Endodermal cell (in vitro differentiated cells): ENCODE measurements at places on chromosomes 6 and 20. TPM values are rescaled to one million over a fixed set of nuclear protein-coding genes. Genes with fewer than 3 reads are reported as not detected.

DNA sequence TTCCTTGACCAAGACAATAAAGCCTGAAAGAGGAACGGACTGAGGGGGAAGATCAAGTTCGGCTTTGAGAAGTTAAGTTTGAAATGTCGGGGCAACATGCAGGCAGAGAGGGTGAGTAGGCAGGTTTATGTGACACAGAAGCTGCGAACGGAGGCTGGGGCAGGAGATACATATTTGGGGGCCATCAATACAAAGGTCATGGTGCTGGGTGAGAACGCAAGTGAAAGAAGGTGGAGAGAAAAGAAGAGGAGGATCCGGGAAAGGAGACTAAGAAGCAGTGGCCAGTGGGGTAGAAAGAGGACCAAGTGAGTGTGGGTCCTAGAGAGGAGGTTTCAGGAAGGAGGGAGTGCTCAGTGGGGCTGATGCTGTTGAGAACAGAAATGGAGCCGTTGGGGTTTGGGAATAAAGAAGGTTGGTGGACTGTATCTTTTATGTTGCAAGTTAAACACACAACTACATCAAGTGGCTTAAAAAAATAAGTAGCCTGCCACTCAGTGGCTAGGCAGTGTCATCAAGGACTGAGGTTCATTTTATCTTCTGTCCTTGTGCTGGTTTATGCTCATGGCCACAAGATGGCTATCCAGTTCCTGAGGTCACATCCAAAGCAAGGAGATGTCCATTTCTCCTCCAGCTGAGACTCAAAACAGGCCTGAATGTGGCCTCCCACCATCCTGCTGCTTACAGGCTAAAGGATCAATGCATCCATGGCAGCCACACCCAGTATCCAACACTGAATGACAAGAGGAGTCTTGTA lies 1.7 kb upstream of the BLCAP start:
- peaks cover 10% of the 10 kb centered on the region for H3K36me3 ChIP-seq
- no peak overlapping the region for H3K27ac ChIP-seq
- H3K4me1 ChIP-seq, result no peaks in the 10 kb centered on the region
- DNase-seq, result no peak
- H3K4me3 ChIP-seq, result no peak overlapping the region

DNA sequence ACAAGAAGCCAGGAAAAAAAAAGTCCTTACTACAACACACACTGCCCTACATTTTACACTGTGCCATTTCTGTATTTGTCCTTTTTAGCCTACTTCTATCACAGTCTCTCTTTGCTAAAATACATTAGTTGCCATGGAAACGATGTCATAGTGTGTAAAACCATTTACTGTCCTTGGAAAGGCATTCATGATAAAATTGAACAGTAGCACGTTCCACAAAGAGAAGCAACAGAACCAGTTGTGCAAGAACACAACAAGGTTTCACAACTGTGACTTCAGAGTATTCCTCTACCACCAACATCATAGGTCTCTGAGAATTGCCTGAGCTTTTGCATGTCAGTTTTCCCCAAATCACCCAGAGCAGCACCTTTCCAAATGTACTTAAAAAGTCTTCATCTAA lies 20.5 kb downstream of the FYN start:
- no peak overlapping the region for H3K4me3 ChIP-seq
- no peak overlapping the region for H3K27ac ChIP-seq
- DNase-seq, result no peak
- H3K36me3 ChIP-seq, result no peaks in the 10 kb centered on the region

GRCh38 chr6:16136091-16136490 lies 7.2 kb downstream of the MYLIP start:
- H3K4me3 ChIP-seq, result no peak overlapping the region
- no peaks in the 10 kb centered on the region for H3K27me3 ChIP-seq
- no peak overlapping the region for H3K27ac ChIP-seq
- no peak for DNase-seq
- H3K36me3 ChIP-seq, result peaks cover 10% of the 10 kb centered on the region

GRCh38 chr20:61025536-61025935 lies 226.5 kb upstream of the CDH4 start:
- no peak overlapping the region for H3K4me3 ChIP-seq
- no peaks in the 10 kb centered on the region for H3K4me1 ChIP-seq
- no peak overlapping the region for H3K27ac ChIP-seq
- H3K36me3 ChIP-seq, result no peaks in the 10 kb centered on the region
- DNase-seq, result no peak

DNA sequence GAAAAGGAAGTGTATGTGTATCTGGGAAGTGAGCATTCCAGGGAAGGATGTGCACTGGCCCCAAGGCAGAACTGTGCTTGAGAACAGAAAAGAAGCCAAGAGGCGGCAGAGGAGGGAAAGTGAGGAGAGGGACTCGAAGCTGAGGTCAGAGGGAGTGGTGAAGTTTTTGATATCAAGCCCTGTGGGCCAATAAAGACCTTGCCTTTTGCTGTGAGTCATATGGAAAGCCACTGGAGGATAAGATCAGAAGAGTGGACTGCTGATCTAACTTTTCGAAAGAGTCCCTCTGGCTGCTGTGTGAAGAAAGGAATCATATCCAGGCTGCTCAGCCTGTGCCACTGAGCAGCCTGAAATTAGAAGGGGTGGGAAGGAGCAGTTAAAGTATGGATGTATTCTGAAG lies 99.4 kb downstream of the EYA4 start:
- no peaks in the 10 kb centered on the region for H3K36me3 ChIP-seq
- peaks cover 11% of the 10 kb centered on the region for H3K4me1 ChIP-seq
- no peak for DNase-seq
- no peak overlapping the region for H3K27ac ChIP-seq

- no peak overlapping the region for H3K27ac ChIP-seq
- H3K36me3 ChIP-seq, result no peaks in the 10 kb centered on the region
- H3K4me1 ChIP-seq, result no peaks in the 10 kb centered on the region
- no peak for DNase-seq
- no peak overlapping the region for H3K4me3 ChIP-seq
These were observed 11.4 kb upstream of the TSPYL4 start for GRCh38 chr6:116265041-116265829.

DNA sequence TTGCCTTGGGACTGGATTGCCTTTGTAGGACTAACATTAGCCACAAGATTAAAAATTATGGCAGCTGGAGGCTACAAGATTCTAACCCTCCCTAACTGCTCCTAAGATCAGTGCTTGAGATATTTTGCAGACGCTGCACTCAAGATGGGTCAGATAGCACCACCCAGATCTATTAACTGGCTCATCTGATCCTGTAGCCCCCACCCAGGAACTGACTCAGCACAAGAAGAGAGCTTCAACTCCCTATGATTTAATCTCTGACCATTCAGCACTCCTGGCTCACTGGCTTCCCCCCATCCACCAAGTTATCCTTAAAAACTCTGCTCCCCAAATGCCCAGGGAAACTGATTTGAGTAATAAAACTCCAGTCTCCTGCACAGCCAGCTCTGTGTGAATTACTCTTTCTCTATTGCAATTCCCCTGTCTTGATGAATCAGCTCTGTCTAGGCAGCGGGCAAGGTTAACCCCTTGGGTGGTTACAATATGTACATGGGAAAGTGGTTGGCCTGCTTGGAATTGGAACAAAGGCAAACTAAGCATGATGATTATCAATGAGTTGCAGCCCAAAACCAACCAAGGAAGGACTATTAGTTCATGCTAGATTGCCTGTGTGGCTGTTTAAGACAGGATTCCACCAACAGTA lies 111.3 kb downstream of the OR2B2 start:
- no peaks in the 10 kb centered on the region for H3K27me3 ChIP-seq
- no peak overlapping the region for H3K27ac ChIP-seq

DNA sequence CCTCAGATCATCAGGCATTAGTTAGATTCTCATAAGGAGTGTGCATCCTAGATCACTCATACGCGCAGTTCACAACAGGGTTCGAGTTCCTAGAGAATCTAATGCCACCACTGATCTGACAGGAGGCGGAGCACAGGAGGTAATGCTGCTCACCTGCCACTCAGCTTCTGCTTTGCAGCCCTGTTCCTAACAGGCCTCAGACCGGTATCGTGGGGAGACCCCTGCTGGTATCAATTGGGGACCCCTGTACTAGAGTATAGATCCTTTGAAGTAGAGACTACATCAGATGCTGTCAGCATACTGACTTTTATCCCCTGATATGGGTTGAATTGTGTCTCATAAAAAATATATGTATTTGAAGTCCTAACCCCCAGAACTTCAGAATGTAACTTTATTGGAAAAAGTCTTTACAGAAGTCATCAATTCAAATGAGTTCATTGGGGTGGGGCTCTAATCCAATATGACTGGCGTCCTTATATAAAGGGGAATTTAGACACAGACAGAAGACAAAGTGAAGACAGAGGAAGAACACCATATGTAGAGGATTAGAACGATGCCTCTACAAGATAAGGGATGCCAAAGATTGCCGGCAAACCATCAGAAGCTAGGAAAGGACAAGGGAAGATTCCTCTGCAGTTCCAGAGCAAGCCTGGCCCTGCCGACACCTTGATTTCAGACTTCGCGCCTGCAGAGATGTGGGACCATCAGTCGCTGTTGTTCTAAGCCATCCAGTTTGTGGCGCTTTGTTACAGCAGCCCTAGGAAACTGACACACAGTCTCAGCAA lies 104.4 kb upstream of the BTBD3 start:
- no peak overlapping the region for H3K27ac ChIP-seq
- H3K36me3 ChIP-seq, result no peaks in the 10 kb centered on the region
- DNase-seq, result no peak
- H3K4me3 ChIP-seq, result no peak overlapping the region

DNA sequence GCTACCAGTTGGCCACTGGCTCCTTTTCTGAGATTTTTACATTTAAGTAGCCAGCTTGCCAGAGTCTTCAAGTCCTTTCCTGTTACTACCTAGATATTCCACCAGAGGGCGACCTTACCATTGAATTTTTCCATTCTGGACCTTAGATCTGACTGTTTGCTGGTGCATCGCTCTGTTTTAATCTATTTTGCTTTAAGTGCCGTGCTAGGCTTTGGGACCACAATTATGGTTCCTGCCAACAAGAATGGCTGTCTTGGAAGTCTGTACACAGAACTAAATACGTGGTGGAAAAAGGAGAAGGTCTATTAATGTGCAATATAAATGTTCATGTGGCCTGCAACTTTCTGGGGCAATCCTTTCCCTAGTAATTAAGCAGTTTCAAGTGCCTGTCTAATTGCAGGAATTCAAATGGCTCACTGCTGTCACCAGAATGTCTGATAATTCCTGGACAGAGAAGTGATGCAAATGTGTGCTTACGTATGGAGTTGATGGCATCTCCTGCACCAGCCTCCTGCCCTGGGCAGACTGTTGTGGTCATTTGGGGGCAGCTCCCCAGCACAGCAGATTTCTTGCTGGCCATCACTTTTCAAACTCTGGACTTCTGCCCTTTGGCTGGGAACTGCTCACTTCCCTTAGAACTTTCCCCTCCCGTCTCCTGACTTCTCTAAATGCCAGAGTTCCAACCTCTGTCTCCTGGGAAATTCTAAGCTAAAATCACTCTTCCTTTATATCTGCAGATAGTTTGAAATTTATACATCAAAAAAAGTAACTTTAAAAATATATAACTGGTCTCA lies 5.6 kb upstream of the HLA-DOA start:
- H3K4me1 ChIP-seq, result no peaks in the 10 kb centered on the region
- H3K27ac ChIP-seq, result no peak overlapping the region
- no peak overlapping the region for H3K4me3 ChIP-seq

- no peak for DNase-seq
- H3K36me3 ChIP-seq, result no peaks in the 10 kb centered on the region
- H3K4me3 ChIP-seq, result no peak within 1 kb of the TSS
- no peaks in the 10 kb centered on the region for H3K27me3 ChIP-seq
- no peak within 1 kb of the TSS for H3K27ac ChIP-seq
- H3K4me1 ChIP-seq, result no peaks in the 10 kb centered on the region
These were observed at the start of gene CRISP3 for GRCh38 chr6:49744259-49744658. Gene CRISP3 (minus strand): TSS chr6:49744388. CDS start chr6:49744367, 21 bp downstream.

DNA sequence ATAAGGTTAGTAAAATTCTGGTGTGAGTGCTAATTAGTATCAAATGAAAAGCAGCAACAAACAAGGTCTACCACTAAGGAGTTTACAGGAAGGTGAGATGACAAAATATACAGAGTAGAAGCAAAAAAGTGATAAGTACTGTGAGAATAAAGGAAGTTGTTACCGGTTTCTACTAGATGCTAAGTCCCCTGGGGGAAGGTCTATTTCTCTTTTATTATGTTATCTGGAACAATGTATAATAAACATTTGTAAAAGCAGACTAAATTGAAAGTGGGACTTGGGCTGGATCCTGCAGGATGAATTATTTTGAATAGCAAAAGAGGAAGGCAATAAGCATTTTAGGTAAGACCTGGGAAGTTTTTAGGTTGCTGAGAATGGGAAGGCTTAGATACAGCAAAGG lies 158.7 kb upstream of the SLC22A16 start:
- H3K27ac ChIP-seq, result no peak overlapping the region
- no peaks in the 10 kb centered on the region for H3K27me3 ChIP-seq
- no peak for DNase-seq
- no peak overlapping the region for H3K4me3 ChIP-seq
- H3K36me3 ChIP-seq, result no peaks in the 10 kb centered on the region

GRCh38 chr6:24799541-24799915 lies 811 bp upstream of the ARMH2 start:
- no peak for DNase-seq
- H3K27ac ChIP-seq, result no peak overlapping the region
- no peak overlapping the region for H3K4me3 ChIP-seq
- no peaks in the 10 kb centered on the region for H3K4me1 ChIP-seq
- no peaks in the 10 kb centered on the region for H3K36me3 ChIP-seq
- no peaks in the 10 kb centered on the region for H3K27me3 ChIP-seq

GRCh38 chr6:96907498-96907897 lies 9.8 kb upstream of the NDUFAF4 start:
- no peaks in the 10 kb centered on the region for H3K27me3 ChIP-seq
- H3K4me1 ChIP-seq, result no peaks in the 10 kb centered on the region
- no peak for DNase-seq
- H3K36me3 ChIP-seq, result no peaks in the 10 kb centered on the region
- no peak overlapping the region for H3K27ac ChIP-seq
- H3K4me3 ChIP-seq, result no peak overlapping the region

GRCh38 chr6:29680416-29680815 lies 536 bp downstream of the ZFP57 start:
- H3K27me3 ChIP-seq, result no peaks in the 10 kb centered on the region
- H3K36me3 ChIP-seq, result no peaks in the 10 kb centered on the region
- H3K4me1 ChIP-seq, result peaks cover 9% of the 10 kb centered on the region
- no peak overlapping the region for H3K27ac ChIP-seq

DNA sequence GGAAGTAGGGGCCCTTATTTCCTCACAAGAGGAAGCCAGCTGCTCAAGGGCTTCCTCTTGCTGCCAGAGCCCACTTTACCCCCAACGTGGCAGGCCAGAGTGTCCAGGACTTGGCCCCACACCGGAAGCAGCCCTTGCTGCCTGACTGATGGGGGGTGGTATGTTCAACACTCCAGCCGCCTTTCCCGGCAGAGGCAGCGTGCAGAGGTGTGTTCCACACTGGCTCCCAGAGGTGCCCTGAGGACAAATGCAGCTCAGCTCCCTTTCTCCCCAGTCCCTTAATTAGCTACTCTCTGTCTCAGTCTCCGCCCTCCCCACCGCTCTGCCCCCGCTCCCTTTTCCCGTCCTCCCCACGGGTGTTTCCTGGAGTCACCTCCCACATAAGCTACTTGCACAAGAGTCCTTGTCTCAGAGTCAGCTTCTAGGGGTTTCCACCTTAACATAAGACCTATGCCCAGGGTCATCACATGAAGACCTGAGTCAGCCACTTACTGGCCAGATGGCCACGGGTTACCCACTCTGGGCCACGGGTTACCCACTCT lies 61.7 kb upstream of the SHLD1 start:
- H3K4me1 ChIP-seq, result no peaks in the 10 kb centered on the region
- no peak overlapping the region for H3K4me3 ChIP-seq
- H3K27me3 ChIP-seq, result no peaks in the 10 kb centered on the region
- DNase-seq, result no peak
- no peak overlapping the region for H3K27ac ChIP-seq

The CNPY3 gene
- total RNA-seq, result 73.1 and 73.6 TPM in 2 replicates

The DNAH8 gene
- total RNA-seq, result not detected in 2 replicates

The TUBB1 gene
- not detected in 3 replicates for total RNA-seq

The CTAGE9 gene
- total RNA-seq, result not detected in 2 replicates

The TREM2 gene
- not detected in 3 replicates for total RNA-seq

The DLL1 gene
- total RNA-seq, result 3.6 to 7.4 TPM (median 3.9 TPM) in 3 replicates
